Esophagus squamous epithelium (tissue), 5 donors: ENCODE measurements at places on chromosomes 13 and 19. TPM values are rescaled to one million over a fixed set of nuclear protein-coding genes. Genes with fewer than 3 reads are reported as not detected.
A peak's percentile ranks its signal among the peaks of the same experiment; 100 is the strongest.

- no peak overlapping the region for H3K27ac ChIP-seq
- H3K27me3 ChIP-seq, result peaks cover 5% of the 10 kb centered on the region
- no peak for DNase-seq
These were observed 4.3 kb downstream of the GAMT start for GRCh38 chr19:1396768-1397679.

DNA sequence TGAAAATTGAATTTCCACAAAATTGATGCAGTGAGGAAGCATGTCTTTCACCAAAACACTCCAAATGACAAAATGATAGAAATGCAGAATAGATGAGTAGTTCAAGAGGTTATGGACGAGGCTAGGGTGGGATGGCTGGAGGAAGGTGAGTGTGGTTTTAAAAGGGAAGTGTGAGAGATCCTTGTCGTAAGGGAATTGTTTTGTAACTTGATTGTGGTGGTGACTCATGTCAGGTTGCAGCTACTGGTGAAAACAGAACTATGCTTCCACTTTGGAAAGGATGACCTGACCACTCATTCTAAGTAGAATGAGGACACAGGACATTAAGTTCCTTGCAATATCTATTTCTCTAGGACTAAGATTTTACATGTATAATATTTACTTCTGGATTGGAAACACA lies 345.7 kb downstream of the MTUS2 start:
- H3K4me3 ChIP-seq, result no peak overlapping the region
- H3K36me3 ChIP-seq, result no peaks in the 10 kb centered on the region
- no peak overlapping the region for H3K27ac ChIP-seq
- no peaks in the 10 kb centered on the region for H3K27me3 ChIP-seq
- no peaks in the 10 kb centered on the region for H3K4me1 ChIP-seq

DNA sequence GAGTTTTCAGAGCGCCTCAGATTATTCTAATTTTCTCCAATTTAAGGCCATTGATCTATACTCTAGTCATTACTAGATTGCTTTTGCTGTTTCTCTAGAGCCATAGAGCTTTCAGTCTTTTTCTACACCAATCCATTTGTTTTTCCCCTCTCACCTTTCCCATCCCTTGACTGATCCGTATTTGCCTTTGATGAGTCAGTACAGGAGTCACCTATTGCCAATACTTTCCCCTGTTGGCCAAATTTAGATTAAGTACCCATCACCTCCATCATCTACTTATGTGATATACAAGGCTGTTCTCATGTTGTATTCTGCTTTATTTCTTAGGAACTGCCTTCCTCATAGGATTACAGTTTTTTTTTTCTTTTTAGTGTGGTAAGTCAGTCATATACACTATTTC lies 463.2 kb downstream of the KLF12 start:
- no peak overlapping the region for H3K4me3 ChIP-seq
- no peaks in the 10 kb centered on the region for H3K36me3 ChIP-seq
- no peaks in the 10 kb centered on the region for H3K27me3 ChIP-seq
- H3K27ac ChIP-seq, result peak overlapping the region; percentile 86
- no peaks in the 10 kb centered on the region for H3K4me1 ChIP-seq

DNA sequence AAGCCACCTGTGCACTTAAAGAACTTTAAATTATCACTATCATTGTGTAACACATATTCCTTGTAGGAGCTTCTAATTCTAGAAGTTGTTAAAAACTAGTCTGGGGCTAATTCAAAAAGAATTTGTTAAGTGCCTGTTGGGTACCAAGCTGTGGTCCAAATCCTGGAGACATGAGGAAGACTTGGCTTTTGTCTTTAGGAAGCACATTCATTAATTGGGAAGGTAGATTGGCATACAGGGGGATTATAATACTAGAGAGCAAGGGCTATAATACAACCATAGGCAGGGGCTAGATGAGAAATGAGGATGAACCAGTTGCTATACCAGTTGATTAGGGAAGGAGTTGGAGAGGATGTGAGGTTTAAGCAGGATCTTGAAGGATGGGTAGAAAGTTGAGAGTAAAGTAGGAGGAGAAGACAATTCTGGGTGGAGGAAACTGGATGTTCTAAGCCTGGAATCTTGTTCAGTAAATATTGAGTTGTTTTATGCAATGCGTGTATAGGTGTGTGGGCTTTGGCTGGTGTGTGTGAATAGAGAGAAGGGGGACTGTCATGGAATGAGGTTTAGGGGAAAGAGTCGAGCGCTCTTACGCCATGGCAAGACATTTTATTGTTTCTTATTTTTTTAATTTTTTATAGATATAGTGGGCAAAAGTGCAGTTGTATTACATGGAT lies 350.1 kb downstream of the GPC5 start:
- no peak overlapping the region for H3K4me3 ChIP-seq
- no peaks in the 10 kb centered on the region for H3K36me3 ChIP-seq
- no peak for DNase-seq
- no peak overlapping the region for H3K27ac ChIP-seq
- no peaks in the 10 kb centered on the region for H3K27me3 ChIP-seq

- no peaks in the 10 kb centered on the region for H3K36me3 ChIP-seq
- no peak for DNase-seq
These were observed 62.3 kb downstream of the CCDC70 start for GRCh38 chr13:51923983-51924539.

GRCh38 chr13:102651892-102652291 lies 43.0 kb downstream of the METTL21C start:
- peak overlapping the region; percentile 37 for H3K27ac ChIP-seq
- no peak overlapping the region for H3K4me3 ChIP-seq
- peaks cover 44% of the 10 kb centered on the region for H3K4me1 ChIP-seq
- DNase-seq, result no peak

- H3K4me3 ChIP-seq, result no peak overlapping the region
- no peaks in the 10 kb centered on the region for H3K27me3 ChIP-seq
- H3K4me1 ChIP-seq, result no peaks in the 10 kb centered on the region
- DNase-seq, result no peak
These were observed 104.7 kb upstream of the FREM2 start for GRCh38 chr13:38582133-38582532.

GRCh38 chr19:48779636-48780035 lies 24.3 kb downstream of the FGF21 start:
- H3K4me3 ChIP-seq, result no peak overlapping the region
- H3K36me3 ChIP-seq, result no peaks in the 10 kb centered on the region
- H3K27ac ChIP-seq, result no peak overlapping the region
- DNase-seq, result no peak

FFAR3 gene
- total RNA-seq, result not detected

GRIN2D gene
- total RNA-seq, result 0.47 TPM

GRCh38 chr19:15368798-15369593 lies 10.6 kb downstream of the AKAP8 start:
- no peak for DNase-seq
- H3K36me3 ChIP-seq, result peaks cover 66% of the 10 kb centered on the region
- H3K4me1 ChIP-seq, result no peaks in the 10 kb centered on the region
- H3K27ac ChIP-seq, result no peak overlapping the region
- no peak overlapping the region for H3K4me3 ChIP-seq

DNA sequence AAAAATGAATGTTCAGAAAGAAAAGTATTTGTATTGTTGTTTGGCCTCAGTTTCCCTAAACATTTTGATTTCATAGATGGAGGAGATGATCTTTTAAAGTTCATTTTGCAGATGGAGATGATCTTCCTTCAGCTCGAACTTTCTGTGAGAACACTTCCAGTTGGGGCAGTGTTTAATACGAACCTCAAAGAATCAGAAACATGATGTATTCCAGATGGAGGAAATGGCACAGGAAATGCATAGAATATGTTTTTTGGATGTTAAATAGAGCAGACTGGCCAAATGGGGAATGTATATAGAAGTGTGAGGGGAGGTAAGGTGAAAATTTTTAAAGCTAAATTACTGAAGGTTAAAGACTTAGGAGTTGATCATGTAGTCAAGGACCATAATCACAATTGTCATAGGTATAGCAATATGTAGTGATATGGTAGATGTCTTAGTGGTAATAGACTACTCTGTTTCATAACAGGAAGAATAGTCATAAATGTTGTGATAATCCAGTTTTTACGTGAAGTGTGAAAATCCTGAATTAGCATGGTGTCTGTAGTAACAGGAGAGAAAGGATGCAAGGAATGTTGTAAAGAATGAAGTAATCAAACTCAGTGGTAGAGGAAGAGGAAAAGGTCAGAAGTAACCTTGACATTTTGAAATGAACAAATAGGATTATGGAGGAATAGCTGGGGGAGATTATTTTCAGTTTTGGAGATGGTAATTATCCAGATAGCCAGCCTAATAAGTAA lies 5.1 kb downstream of the RAP2A start:
- no peak overlapping the region for H3K4me3 ChIP-seq
- H3K4me1 ChIP-seq, result peaks cover 8% of the 10 kb centered on the region
- no peak for DNase-seq

DNA sequence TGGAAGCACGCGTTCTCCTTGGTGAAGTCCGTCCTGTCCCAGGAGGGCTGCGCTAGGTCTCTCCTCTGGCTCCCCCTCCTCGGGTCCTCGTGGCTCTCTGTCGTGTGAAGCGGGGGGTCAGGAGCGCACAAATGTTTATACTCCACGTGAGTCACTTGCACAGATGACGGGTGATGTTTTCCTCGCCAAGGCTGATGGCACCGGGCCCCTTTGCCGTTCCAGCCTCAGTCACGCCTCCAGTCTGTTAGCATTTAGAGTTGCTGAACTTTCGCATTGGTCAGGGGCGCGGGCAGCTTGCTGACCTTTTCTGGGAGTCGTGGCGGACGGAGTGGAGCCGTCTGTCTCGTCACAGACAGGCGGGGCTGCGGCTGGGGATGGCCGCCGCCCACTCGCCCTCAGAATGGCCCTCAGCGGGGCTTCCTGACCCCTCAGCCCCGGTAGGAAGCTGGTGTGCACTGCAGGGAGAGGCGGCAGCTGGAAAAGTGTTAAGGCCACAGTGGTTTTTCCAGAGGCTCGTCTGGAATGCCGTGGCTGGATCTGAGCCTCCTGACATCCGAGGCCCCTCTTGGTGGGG lies 13.7 kb downstream of the KLHL26 start:
- H3K36me3 ChIP-seq, result no peaks in the 10 kb centered on the region
- no peaks in the 10 kb centered on the region for H3K27me3 ChIP-seq
- peaks cover 20% of the 10 kb centered on the region for H3K4me1 ChIP-seq

GRCh38 chr19:48953141-48953540 lies 1.5 kb upstream of the BAX start:
- H3K4me1 ChIP-seq, result peaks cover 11% of the 10 kb centered on the region
- no peaks in the 10 kb centered on the region for H3K27me3 ChIP-seq
- H3K36me3 ChIP-seq, result peaks cover 6% of the 10 kb centered on the region
- no peak overlapping the region for H3K27ac ChIP-seq
- no peak overlapping the region for H3K4me3 ChIP-seq
- DNase-seq, result no peak

OR7C1 gene
- total RNA-seq, result not detected

GRCh38 chr13:26054896-26055295 lies 3.1 kb upstream of the SHISA2 start:
- no peak for DNase-seq
- H3K27ac ChIP-seq, result no peak overlapping the region
- H3K4me1 ChIP-seq, result peaks cover 11% of the 10 kb centered on the region
- no peaks in the 10 kb centered on the region for H3K36me3 ChIP-seq
- peaks cover 10% of the 10 kb centered on the region for H3K27me3 ChIP-seq

- H3K4me1 ChIP-seq, result peaks cover 15% of the 10 kb centered on the region
- no peaks in the 10 kb centered on the region for H3K27me3 ChIP-seq
- no peak overlapping the region for H3K4me3 ChIP-seq
- H3K27ac ChIP-seq, result no peak overlapping the region
- H3K36me3 ChIP-seq, result no peaks in the 10 kb centered on the region
- DNase-seq, result no peak
These were observed 146.5 kb downstream of the PCCA start for GRCh38 chr13:100235311-100235901.

DNA sequence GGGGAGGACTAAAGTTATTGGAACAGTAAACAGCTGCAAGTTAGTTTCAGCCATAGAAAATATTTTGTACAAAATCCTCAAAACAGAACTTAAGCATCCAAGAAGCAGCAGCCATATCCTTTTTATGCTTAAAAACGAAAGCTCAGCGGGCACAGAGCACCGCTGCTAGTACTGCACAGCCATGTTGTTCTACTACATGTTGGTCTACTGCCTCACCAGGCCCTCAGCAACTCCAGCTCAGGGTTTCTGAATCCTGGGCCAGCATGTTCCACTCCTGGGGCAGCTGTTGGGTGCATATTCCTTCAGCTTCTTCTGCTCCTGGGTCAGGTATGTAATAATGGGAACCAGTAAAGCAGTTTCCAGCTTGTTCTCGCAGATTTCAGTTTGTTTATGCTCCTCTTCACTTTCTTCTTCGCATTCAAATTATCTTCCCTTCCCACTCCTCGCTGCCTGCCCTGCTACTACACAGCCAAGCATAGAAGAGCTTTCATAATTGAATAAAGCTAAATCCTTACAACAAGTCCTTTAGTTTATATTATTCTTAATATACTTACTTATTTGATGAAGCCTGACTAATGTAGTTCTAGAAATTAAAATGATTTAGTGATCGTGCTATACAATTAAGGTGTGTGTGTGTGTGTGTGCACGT lies 820.5 kb upstream of the ATXN8OS start:
- no peaks in the 10 kb centered on the region for H3K36me3 ChIP-seq
- no peaks in the 10 kb centered on the region for H3K4me1 ChIP-seq
- DNase-seq, result no peak

NLRP4 gene
- not detected for total RNA-seq

GRCh38 chr19:29668746-29669609 lies 3.7 kb downstream of the PLEKHF1 start:
- no peak for DNase-seq
- no peaks in the 10 kb centered on the region for H3K27me3 ChIP-seq
- H3K36me3 ChIP-seq, result peaks cover 2% of the 10 kb centered on the region
- H3K4me1 ChIP-seq, result peaks cover 37% of the 10 kb centered on the region
- H3K27ac ChIP-seq, result peak overlapping the region; percentile 45

DNA sequence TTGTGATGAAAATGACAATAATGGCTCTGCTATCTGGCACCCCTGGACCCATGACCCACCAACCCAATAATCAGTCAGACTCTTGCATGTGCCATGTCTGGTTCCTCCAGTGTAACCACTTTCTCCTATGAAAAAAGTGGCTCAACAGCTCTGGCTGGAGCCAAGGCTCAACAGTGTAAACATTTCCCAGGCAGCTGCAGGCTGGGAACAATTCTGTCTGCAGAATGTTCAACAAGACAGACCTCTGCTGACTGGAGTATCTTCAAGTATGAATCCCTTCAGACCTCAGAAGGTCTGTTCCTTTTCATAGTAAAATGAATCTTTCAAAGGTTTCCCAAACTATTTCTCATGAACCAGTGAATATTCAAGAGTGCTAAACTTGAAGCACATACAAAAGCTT lies 410.1 kb upstream of the HTR2A start:
- no peak for DNase-seq
- no peaks in the 10 kb centered on the region for H3K27me3 ChIP-seq
- no peaks in the 10 kb centered on the region for H3K4me1 ChIP-seq

GRCh38 chr13:93284064-93284463 lies 57.5 kb downstream of the GPC6 start:
- no peak overlapping the region for H3K27ac ChIP-seq
- no peaks in the 10 kb centered on the region for H3K4me1 ChIP-seq
- H3K27me3 ChIP-seq, result no peaks in the 10 kb centered on the region
- DNase-seq, result no peak
- H3K36me3 ChIP-seq, result no peaks in the 10 kb centered on the region

- no peaks in the 10 kb centered on the region for H3K27me3 ChIP-seq
- H3K4me3 ChIP-seq, result no peak overlapping the region
- H3K36me3 ChIP-seq, result no peaks in the 10 kb centered on the region
- H3K4me1 ChIP-seq, result peaks cover 13% of the 10 kb centered on the region
- DNase-seq, result no peak
These were observed 36.7 kb upstream of the SLC46A3 start for GRCh38 chr13:28755546-28755870.
